Upper lobe of left lung (tissue), 6 donors: ENCODE measurements at places on chromosomes 13 and 19. TPM values are rescaled to one million over a fixed set of nuclear protein-coding genes. Genes with fewer than 3 reads are reported as not detected.

Gene DPF1
- total RNA-seq = not detected

Gene ZNF682
- 6.9 TPM for total RNA-seq

Gene KIR2DL1
- not detected for total RNA-seq

Gene CBLC
- 10.5 TPM for total RNA-seq

Gene CYSLTR2
- 1.1 TPM for total RNA-seq

Gene SSC5D
- 8.4 TPM for total RNA-seq

Gene KDM4B
- total RNA-seq = 112 TPM

Gene ZNF443
- 4.0 TPM for total RNA-seq

Gene PPP1R12C
- 169 TPM for total RNA-seq

Gene CTXN1
- 6.6 TPM for total RNA-seq

Gene EFNB2
- 23.0 TPM for total RNA-seq

Gene DLEU7
- 0.76 TPM for total RNA-seq

Gene TMEM272
- total RNA-seq = not detected

Gene HIF3A
- 1,057 TPM for total RNA-seq

Gene PLPP2
- total RNA-seq = 50.1 TPM

Gene ZNF763
- 9.4 TPM for total RNA-seq
